Urinary bladder (tissue), 4 donors: ENCODE measurements at places on chromosomes 3 and 15. TPM values are rescaled to one million over a fixed set of nuclear protein-coding genes. Genes with fewer than 3 reads are reported as not detected.

GRCh38 chr3:56121716-56122115 is 346.6 kb downstream of the ERC2 start:
- no peak for DNase-seq

DNA sequence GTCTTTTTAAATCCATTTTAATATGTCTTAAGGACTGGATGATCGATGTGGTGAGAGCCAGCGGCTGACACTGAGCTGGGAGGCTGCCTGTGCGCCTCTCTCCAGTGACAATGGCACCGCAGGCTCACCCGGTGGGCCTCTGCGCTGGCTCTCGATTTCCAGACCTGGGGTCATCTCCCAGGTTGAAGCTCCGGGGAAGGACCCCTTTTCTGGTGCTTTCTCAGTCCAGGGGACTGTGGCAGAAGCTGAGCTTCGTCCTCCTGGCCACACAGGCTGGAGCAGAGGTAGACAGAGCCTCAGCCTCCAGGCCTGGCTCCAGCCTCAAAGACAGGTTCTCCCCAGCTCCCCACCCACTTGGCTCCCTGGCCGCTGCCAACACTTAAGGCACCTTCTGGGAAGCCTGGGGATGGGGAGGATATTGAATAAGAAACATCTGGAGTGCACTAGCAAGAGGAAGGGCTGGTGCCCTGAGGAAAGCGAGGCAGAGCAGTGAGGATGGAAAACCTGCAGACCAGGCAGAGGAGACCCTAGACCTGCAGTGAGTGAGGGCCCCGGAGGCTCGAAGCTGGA is 154.2 kb upstream of the SMAD3 start:
- no peak for DNase-seq

DNA sequence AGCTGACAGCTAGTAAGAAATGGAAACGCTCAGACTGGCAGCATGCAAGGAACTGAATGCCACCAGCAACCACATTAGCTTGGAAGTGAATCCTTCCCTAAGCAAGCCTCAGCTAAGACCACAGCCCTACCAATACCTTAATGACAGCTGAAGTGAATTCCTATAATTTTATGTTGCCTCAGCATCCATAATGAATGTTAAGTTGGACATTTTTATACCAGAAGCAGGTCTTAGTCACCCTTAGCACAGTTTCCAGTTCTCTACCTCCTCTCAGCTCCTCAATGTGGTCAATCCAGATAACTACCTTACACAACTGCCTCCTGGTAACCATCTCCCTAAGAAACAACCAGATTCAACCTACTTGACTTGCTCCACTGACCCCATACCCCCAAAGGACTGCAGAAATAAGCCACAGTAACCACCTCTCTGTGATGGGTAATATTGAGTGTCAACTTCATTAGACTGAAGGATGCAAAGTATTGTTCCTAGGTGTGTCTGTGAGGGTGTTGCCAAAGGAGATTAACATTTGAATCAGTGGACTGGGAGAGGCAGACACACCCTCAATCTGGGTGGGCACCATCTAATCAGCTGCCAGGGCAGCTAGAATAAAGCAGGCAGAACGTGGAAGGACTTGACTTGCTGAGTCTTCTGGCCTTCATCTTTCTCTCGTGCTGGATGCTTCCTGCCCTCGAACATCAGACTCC is 33.5 kb downstream of the NEDD4 start:
- DNase-seq = no peak

DNA sequence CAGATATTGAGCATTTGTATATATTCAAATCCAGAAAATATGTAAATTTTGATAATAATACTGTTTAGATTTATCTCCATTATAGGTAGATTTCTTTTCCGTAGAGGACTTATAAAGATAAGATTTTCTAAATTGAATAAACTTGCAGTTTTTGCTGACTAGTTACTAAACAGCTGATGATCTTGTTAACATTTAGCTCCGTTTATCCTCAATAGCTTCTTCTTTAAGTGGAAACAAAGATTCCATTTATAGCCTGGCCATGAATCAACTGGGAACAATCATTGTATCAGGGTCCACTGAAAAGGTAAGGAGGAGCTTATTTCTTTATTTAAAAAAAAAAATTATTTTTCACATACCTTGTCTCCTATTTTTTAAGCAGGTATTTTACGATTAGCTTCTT is 16.7 kb downstream of the WDR48 start:
- DNase-seq = no peak

GRCh38 chr3:143226678-143227291 is 107.2 kb downstream of the CHST2 start:
- DNase-seq = no peak

DNA sequence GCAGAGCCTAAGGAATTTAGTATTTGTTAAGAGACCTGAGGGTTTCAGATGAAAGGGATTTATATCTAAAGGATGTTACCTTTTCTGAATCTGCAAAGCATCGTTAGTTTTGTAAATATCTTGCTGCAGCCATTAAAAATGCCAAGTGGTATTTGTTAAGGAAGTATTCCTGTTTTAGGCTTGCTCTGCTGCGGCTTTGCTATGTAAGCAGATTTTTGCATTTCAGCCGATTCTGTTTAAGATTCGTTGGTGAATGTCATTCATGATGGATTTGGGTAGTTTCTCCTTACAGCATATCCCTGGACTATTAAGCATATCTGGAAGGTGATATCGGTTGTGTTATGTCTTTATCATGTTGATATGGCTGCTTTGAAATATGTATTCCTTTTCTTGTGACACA is 1.0 kb downstream of the USP8 start:
- no peak for DNase-seq

- DNase-seq = no peak
Observed at GRCh38 chr3:72475258-72476138, 372.7 kb downstream of the SHQ1 start.

DNA sequence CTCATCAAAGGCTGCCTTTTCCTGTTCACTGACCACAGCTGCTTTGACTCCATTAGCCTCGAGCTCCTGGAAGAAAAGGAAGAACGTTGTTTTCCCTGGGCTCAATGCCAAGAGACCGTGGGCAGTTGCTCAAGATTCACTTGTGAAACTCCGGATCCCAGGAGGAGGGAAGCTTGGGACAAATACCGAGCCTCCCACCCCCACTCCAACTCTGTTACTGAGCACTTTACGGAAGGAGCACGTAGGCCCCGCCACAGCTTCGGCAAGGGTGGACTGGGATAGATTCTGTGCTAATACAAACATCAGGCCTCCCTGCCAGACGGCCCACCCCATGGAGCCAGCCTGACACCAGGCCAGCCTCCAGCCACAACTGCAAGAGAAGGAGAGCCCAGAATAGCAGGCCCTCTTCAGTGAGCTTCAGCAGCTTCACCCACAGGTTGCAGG is 10.8 kb upstream of the FANCD2 start:
- DNase-seq = peak; percentile 66

DNA sequence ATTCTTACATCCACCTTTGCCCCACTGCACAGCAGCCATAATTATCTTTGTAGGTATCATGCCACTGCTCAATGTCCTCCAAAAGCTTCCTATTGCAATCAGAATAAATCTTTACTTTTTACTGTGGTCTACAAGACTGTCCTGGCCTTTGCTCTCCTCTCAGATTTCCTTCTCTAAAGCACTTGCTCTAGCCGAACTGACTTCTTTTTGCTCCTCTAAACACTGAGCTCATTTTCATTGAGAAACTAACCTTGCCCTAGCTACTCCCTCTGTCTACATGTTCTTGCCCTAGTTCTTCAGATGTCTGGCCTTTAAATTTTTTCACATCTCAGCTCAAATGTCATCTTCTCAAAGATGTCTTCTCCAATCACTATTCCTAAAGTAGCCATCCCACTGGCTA is 342.8 kb downstream of the TBC1D5 start:
- DNase-seq = no peak

- DNase-seq = peak; percentile 41
Observed at GRCh38 chr3:64405211-64405835, 180.1 kb upstream of the PRICKLE2 start.

DNA sequence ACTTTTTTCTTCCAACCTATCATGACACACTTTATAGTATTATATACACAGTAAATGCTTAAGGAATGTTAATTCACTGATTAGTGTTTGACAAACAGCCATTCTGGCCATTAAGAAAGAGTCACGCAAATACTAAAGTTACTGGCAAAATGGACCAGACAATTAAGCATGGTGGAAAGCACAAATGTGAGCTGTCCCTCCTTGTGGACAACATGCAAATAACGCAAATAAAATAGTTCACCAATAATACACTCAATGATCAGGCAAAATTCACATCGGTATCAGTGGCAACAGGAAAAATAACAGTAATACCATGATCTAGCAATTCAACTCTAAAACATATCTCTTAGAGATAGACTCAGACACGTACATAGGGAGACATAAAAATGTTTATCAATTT is 71.7 kb downstream of the NEDD4 start:
- no peak for DNase-seq

GRCh38 chr15:65630760-65631159 is 9.0 kb downstream of the SLC24A1 start:
- no peak for DNase-seq

DNA sequence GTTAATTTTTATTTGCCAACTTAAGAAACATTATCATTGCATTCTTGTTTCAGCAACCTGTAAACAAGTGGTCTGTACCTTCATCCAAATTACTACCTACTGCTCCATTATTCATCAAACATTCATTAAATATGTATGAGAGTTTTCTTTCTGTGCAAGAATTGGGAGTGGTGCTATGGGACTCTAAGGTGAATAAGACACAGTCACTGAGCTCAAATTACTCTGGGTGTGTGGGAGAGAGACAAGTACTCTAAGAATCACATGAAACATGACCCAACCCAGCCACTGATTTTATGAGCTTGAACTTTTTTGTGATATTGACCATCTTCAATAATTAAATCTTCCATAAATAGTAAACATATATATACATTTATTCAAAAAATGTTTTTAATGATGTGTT is 227.2 kb upstream of the TP63 start:
- no peak for DNase-seq

DNA sequence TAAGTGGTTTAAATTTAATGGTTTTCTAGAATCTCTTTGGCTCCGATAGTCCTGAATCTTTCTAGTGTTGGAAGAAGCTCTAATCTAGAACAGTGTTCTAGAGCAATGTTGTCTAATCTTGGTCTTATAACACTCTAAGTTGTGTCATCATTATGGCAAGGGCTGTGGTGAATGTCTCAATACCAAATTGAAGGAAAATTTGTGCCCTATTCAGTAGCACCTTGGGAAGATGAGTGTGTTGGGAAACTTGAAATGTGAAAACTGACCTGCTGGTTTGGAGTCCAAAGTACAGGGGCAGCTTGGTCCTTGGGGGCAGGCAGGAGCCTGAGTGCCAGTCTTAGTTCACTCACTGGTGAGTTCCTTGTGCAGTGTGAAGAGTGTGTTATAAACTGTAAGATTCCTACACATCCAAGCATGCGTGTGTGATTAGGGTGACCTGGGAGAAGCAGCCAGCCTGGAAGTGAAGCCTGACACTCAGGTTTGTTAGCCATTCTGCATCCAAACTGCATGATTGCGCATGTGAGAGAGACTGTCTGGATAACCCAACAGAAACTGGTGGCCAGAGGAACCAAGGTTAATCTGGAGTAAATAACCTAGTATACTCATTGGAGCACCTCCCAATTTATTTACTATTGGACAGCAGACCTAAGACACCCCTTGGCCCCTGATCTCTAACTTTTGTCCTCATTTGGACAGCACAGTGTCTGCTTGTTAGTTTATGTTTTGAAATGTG is 14.6 kb downstream of the ZNF592 start:
- DNase-seq = no peak

DNA sequence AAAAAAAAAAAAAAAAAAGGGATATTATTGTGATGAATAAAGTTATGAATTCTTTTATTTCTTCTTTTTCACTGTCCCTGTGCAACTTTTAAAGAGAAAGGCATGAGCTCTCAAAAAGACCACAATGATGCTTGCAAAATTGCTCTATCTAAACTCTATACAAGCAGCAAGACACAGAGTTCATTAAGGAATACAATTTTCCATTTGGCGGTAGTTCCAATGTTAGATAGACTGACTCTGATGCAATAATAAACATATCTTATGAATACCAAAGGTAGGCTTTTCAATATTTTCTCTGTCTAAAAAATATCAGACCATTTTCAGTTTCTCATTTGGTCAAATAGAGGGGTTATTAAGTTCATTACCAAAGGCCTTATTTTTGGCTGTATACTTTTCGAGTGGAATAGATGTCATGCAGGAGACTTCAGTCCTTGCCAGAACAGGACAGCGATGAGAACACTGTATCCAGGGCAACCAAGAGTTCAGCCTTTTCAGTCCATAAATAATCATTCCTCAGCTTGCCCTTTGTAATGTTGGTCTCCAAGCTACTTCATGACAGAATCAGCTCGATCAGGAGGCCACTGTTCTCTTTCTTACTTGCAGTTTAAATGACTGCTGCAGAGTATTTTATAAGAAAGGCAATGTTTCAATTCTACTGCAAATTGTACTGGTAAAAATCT is 162.9 kb upstream of the FAM3D start:
- DNase-seq = no peak

The NMD3 gene
- total RNA-seq = 106 TPM

The SNX22 gene
- 0.42 TPM for total RNA-seq

The SHQ1 gene
- total RNA-seq = 29.2 TPM

The PP2D1 gene
- not detected for total RNA-seq

The GOLGA6D gene
- not detected for total RNA-seq
